ENCODE measurements at places on chromosomes 13 and 19.

- no peak for DNase-seq
Measured at GRCh38 chr13:91302111-91302510, 45.4 kb upstream of the MIR17HG start.

GRCh38 chr19:48452289-48453190 is 2.8 kb upstream of the KCNJ14 start:
- DNase-seq, result no peak

DNA sequence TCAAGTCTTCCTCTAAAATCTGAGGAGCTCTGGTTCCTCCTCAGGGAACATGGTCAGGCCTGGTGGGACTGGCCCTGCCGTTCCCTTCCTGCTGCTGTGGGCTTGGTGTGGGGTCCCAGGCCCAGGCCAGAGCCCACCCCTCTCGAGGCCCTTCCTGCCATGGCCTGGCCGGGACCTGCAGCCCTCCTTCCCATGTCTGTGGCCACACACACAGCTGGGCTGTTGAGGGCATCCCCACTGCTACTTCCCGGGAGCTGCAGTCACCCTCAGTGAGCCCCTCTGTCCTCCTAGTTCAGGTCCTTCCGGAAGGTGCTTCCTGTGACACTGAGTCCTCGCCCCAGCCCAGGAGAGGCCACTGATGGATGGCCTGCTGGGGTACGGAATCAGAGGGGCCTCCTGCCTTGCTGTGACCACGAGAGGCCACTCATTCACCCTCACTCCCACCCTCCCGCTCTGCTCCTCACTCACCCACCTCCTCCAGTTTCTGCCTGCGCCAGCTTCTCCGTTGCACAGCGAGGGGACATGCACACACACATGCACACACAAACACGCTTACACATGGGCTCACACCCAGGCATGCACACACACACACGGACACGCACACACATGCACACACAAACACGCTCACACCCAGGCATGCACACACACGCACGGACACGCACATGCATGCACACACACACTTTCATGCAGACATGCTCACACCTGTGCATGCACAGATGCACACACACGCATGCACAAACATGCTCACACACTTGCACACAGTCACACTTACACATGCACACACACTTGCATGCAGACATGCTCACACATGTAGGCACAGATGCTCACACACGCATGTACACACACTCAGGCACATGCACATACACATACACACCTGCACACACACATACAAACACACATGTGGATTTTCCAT is 7.3 kb upstream of the MCF2L start:
- DNase-seq, result no peak

DNA sequence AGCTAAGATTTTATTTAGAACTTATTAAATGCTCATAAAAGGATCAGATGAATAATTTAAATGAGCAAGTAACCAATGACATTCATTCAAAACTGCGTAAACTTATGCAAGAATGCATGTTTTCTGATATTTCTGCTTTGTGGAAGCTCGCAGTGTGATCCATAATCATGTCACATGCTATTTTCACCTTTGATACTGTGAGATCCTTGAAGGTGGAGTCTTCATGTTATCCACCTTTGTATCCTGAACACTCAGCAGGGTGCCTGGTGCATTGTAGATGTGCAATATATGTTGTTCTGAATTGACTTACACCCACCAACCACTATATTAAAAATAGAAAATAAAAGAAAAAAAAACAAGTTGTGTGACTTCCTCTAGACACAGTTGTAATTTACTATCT is 333.5 kb downstream of the DCT start:
- no peak for DNase-seq

GRCh38 chr19:54905803-54906511 is at the start of gene NCR1:
Gene NCR1, plus strand, starts transcription at chr19:54906148. Its CDS starts 40 bp downstream, at chr19:54906188.
- DNase-seq, result no peak

- DNase-seq, result no peak
Measured at GRCh38 chr19:55082020-55082851, 6.6 kb downstream of the EPS8L1 start.

DNA sequence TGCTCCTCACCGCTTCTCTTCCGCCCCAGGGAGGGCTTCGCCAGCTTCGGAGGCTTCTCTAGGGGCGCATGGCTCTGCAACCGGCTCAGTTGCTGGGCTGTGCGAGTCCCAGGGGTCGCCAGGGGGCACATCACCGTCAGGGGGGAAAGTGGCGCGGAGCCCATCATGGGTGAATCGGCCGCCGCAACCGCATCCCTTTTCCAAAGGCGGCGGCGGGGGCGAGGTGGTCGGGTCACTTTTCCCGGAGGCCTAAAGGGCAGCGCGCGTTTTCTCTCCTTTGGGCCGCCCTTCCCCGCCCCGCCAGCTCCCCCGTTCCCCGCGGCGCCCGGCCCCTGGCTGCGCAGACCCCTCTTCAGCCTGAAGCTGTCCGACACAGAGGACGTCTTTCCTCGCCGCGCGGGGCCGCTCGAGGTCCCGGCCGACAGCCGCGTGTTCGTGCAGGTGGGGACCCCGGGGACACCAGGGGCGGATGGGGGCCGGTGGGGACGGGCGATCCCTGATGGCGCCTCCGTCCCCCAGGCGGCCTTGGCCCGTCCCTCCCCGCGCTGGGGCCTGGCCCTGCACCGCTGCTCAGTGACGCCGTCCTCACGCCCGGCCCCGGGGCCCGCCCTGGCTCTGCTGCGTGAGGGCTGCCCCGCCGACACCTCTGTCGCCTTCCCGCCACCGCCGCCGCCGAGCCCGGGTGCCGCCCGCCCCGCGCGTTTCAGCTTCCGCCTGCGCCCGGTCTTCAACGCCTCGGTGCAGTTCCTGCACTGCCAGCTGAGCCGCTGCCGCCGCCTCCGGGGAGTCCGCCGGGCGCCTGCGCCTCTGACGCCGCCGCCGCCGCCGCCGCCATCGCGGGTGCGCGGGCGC is 1.7 kb downstream of the TGFBR3L start:
- no peak for DNase-seq

- no peak for DNase-seq
Measured at GRCh38 chr19:11201791-11202190, 4.4 kb upstream of the KANK2 start.

All from stimulated activated CD8-positive, alpha-beta memory T cell treated with anti-CD3 and anti-CD28 coated beads, Interleukin-7, amount 100 ng/mL, for 24 hours (primary cell).